ENCODE measurements at places on chromosomes 7 and 10. TPM values are rescaled to one million over a fixed set of nuclear protein-coding genes. Genes with fewer than 3 reads are reported as not detected.

ARMC3 gene
- total RNA-seq: 0.74 TPM

DNAAF5 gene
- total RNA-seq: 49.3 TPM

OR6V1 gene
- not detected for total RNA-seq

PNLIPRP3 gene
- total RNA-seq: not detected

TFR2 gene
- total RNA-seq: 2.6 TPM

DMBT1 gene
- total RNA-seq: 0.19 TPM

GPNMB gene
- total RNA-seq: 2.5 TPM

CD36 gene
- total RNA-seq: 0.28 TPM

GIMAP1 gene
- total RNA-seq: not detected

VAX1 gene
- 0.97 TPM for total RNA-seq

RSPH10B2 gene
- not detected for total RNA-seq

SPDYE11 gene
- not detected for total RNA-seq

DKK1 gene
- 538 TPM for total RNA-seq

FRAT2 gene
- total RNA-seq: 8.9 TPM

FAM180A gene
- total RNA-seq: 0.14 TPM

PNLIPRP2 gene
- total RNA-seq: not detected

PRKAR2B gene
- 2.8 TPM for total RNA-seq

CEP55 gene
- 68.6 TPM for total RNA-seq

ALOX5 gene
- total RNA-seq: 0.83 TPM

MYL7 gene
- total RNA-seq: not detected

ACTR3C gene
- not detected for total RNA-seq

MSRB2 gene
- 18.5 TPM for total RNA-seq

EPO gene
- not detected for total RNA-seq

EGR2 gene
- total RNA-seq: 0.33 TPM

ELN gene
- total RNA-seq: not detected

LIPM gene
- not detected for total RNA-seq

PALD1 gene
- 6.7 TPM for total RNA-seq

PRPS1L1 gene
- not detected for total RNA-seq

GIMAP8 gene
- not detected for total RNA-seq

HSPA14 gene
- 43.1 TPM for total RNA-seq

ERVW-1 gene
- total RNA-seq: not detected

Measured in A549 treated with Mapracorat at 1 μM for 4 hours (cell line).